ENCODE measurements at places on chromosomes 4 and X.

DNA sequence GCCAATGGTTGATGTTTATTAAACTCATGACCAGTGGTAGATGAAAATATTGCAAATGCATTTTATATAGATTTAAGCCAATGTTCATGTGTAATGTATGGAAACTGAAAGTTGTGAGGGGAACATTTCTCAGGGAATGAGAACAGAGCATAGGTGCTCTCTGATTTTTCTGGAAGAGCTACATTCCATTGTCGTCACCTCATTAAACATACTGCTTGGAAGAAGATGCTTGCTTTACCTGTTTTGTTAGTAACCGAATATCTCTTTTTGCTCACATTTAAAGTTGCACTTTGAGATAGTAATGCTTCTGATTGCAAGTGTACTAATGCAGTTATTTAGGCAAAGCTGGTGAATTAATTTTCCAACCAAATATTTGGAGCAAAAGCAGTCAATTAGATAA is 93.8 kb upstream of the CLCN4 start:
- DNase-seq, result no peak

DNA sequence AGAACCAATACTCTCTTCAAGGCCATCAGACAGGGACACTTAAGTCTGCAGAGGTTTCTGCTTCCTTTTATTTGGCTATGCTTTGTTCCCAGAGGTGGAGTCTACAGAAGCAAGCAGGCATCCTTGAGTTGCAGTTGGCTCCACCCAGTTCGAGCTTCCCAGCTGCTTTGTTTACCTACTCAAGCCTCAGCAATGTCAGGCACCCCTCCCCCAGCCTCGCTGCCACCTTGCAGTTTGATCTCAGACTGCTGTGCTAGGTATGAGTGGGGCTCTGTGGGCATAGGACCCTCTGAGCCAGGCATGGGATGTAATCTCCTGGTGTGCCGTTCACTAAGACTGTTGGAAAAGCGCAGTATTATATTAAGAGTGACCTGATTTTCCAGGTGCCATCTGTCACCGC is 12.6 kb upstream of the UGT2B15 start:
- no peak for DNase-seq

DNA sequence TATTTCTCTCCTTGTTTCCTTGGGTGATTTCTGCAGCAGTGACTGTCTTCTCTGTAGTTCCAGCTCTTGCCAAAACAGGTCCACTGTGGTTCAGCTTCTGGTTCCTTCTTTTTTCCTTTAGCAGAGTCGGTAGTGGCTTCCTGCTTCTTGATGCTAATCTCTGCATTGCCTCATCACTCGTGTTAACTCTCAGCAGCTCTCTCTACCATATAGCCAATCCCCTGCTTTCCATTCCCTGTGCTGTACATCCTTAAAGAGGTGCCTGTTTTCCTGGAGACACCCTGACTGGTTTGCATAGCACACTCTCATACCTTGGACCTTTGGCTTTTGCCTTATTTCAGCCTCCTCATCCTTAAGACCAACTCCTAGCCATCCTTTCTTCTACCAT is 191.2 kb upstream of the LNX1 start:
- DNase-seq, result no peak

- DNase-seq, result peak; percentile 58
Observed at GRCh38 chrX:71637848-71638247, 19.5 kb upstream of the CXCR3 start.

DNA sequence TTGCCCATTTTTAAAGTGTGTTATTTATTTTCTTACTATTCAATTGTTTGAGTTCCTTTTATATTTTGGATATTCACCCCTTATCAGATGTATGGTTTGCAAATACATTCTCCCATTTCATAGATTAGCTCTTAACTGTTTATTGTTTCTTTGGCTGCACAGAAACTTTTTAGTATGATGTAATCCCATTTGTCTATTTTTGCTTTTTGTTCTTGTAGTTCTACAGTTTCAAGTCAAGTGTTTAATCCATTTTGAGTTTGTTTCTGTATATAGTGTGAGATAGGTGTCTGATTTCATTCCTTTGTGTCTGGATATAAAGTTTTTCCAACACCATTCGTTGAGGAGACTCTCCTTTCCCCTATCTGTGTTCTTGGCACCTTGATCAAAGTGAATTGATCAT is 97.4 kb upstream of the CAMK2D start:
- DNase-seq, result no peak

DNA sequence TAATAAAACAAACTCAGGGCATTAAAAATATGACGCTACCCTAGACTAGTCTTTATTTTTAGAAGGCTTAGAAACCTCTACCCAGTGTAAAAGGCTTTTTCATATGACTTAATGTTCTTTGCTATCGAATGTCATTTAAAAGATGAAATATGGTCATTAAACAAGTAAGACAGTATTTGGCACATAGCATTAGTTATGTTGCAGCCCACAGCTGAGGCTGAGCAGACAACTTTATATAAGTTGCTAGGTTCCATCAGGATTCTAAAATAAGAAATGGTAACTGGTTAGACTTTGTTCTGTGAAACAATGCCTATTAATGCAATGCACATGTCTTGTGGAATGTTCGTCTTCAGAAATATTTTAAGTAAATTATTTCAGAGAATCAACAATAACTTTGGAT is 10.4 kb upstream of the PRSS12 start:
- no peak for DNase-seq

DNA sequence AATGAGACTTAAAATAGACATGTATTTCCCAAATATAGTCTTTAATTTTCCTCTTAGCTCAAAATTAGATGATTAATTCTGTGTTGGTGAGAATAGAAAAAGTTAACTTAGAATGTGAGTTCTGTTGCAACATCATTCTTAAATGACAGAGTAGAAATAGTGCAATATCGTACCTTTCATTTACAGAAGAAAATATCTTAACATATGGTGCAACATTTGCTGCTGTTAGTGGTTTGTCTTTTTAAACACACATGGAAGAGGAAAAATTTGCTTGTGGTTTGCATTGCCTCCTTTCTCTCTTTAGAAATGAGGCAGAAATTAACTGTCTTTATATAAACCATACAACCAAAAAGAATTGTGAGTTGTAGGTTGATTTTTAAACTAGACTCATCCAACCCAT is 39.3 kb upstream of the FHDC1 start:
- no peak for DNase-seq

- DNase-seq, result no peak
Observed at GRCh38 chrX:102958794-102959193, 21.7 kb downstream of the RAB40AL start.

DNA sequence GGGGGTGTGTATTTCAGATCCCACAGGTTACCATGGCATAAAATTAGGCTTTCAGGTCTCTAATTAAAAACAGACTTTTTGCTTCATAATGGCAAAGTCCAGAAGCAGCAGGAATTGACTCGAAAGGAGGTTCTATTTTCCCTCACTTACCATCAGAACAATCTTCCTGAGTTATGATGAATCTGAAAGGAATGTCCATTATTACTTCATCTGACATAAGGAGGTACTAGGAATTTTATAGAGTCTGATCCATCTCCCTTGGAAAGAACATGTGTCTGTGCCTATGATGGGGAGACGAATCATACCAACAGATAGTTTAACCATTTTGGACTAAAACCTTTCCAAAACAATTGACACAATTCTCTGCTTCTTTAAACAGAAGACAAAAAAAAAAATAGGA is 206.3 kb upstream of the FGF13 start:
- DNase-seq, result peak; percentile 82

DNA sequence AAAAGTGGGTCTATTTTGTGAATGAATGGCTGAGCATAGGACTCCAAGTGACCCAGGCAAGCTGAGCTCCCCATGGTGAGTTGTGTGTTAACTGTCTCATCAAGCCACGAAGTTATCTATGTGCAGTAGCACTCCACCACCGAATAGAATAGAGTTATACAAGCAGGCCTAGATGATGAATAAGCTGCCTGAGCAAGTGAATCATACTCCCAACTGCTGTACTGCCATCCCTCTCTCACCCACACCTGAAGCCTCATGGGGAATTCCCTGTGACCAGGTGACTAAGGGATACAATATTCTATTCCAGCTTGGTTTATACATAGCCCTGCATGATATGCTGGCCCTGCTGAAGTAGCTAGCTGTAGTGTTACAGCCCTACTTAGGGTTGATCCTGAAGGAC is 38.7 kb downstream of the KDM5C start:
- DNase-seq, result peak; percentile 20

- DNase-seq, result no peak
Observed at GRCh38 chrX:10602646-10603045, 17.7 kb downstream of the MID1 start.

DNA sequence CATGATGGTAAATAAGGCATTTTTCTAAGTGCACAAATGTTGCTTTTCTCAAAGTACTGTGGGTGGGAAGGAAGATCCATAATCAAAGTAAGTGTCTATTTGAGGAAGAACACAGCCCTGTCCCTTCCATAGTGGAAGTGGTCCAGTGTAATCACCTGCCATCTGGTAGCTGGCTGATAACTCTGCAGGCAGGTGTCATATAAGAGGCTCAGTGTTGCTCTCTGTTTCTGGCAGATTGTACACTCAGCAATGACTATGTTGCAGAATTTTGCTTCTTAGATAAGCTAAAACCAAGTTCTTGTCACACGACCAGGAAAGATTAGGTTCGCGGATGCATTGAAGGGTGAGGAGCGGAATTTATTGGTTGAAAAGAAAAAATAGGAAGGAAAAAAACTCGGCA is 20.9 kb downstream of the SAGE1 start:
- no peak for DNase-seq

- DNase-seq, result peak; percentile 56
Observed at GRCh38 chrX:45295259-45295986, 94.7 kb upstream of the DIPK2B start.

DNA sequence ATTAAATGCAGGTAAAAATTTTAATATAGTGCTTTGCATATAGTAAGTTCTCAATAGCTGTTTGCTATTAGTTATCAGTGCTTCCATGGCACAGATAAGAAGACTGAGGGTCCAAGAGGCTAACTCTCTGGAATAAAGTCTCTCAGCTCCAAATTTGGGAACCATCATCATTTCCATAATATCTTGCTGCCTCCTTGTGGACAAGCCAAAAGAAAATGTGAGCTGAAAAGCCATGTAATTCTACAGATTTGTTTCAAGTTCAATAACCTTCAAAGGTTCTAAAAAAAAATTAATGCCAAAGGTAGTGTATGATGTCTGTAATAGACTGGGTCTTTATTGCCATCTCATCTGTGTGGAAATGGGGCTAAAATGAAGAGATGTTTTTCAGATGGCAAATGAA is 136.9 kb upstream of the VCX start:
- no peak for DNase-seq

GRCh38 chrX:74321191-74321590 is 17.2 kb downstream of the ZCCHC13 start:
- DNase-seq, result no peak

- DNase-seq, result no peak
Observed at GRCh38 chr4:30362436-30362835, 357.7 kb upstream of the PCDH7 start.

GRCh38 chrX:45596188-45596808 is 395.6 kb upstream of the DIPK2B start:
- peak; percentile 32 for DNase-seq

DNA sequence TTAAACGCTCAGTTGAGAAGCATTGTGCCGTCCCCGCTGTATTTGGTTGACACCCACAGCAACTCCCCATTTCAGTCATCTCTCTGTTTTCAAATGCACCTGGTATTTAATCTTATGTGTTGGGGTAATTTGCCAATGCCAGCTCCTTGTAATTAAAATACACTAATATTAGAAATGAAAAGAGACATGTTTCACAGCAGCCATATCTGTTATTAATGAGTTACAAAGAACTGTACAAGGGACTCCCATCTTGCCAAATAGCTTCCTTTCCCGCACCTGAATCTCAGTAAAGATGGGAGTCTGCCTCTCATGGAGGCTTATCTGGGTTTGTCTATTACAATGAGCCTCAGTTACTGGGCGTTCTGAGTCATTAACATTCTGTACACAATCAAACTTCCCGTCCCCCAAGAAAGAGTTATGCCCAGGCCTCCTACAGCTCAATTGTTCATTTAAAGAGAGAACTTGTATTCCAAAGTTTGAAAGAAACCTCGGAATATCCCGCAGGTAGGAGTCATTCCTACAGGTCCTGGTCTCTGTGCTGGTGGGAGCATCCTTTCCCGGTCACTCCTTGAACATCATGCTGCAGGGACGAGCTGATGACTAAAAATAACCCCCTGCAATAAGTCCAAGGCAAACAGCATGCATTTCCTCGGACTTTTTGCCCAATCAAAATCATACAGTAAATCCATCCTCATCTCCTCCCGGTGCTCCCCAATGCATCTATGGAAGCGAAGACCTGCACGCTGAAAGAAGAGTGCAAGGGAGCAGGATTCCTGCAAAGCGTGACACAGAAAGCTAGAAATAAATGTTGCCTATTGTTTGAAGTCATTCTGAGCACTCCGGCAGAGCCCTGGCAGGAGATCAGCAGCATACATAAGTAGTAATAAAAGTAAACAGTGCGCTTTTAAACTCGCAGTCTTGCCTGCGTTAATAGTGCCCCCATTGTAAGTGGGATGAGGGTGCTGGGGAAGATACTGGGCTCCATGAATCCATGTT is 926 bp downstream of the NDP start:
- DNase-seq, result peak; percentile 16

- DNase-seq, result peak; percentile 25
Observed at GRCh38 chr4:169269916-169270809, 593 bp downstream of the SH3RF1 start.

DNA sequence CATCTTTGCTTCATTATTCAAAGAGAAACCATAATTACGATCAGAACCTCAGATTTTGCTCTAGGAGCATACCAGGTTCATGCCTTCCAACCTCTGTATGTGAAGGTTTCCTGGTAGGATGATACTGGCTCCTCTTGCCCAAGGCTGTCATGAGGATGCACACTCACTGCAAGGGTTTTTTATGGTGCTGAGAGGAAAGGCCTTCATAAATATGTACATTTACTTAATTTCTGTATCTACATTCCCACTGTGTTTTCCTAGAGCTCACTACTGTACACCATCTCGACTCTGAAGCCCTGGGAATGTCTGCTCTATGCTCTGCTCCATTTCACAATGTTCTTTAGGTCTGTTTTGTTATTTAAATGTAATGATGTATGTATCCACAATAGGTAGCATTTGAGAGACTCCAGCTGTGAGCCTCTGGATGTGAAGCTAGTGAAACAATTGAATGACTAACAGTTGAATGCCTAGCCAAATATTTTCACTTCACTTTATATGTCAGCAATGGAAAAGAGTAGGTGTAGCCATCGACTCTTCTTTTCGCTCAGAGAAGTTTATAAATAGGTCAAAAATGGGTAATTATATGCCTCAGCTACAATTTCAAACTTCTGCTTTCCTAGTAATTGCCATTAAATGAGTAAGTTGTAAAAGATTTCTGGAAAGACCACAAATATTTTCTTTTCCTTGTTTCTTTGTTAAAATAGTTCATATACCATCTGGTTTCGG is 228.0 kb downstream of the PALLD start:
- DNase-seq, result peak; percentile 23

DNA sequence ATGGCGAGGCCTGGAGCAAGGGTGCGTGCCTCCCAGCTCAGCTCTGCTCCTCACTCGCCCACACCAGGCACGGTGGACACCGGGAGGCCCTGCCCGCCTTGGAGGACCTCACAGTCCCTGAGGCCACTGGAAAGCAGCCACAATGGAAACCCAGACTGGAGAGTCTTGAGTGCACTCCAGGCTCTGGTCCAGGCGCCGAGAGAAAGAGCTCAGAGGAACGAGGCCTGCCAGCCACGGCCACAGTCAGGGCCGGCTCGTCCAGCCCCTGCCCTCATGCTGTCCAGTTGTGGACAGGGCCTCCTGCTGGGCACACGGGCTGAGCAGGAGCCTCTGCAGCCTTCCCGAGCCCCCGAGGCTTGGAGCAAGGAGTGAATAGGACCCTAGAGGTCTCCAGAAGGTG is 53.3 kb upstream of the GRPEL1 start:
- no peak for DNase-seq

GRCh38 chrX:103343105-103343504 is 13.1 kb downstream of the TCEAL7 start:
- peak; percentile 36 for DNase-seq

Data from HCEC 1CT (cell line).